ENCODE measurements at places on chromosomes 1 and 21.

DNA sequence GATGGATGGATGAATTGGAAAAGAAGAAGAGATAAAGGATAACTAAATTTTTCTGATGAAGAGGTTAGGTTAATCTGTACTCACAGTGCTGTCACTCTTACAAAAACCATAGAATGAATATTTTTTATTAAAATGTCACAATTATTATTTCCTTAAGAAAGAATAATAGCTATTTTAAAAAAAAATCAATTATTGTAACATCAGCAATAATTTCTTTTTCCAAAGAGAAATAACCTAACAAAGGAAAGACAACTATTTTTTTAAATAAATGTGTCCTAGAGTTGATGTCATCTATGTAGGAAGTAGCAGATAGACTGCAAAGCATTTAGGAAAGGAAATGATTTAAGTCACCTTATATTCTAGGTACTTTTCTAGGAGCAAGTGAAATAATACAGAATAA, 33.6 kb upstream of the PLPPR4 start:
- no peak for DNase-seq

- no peak for DNase-seq
Observed at GRCh38 chr1:162456323-162456722, 41.3 kb upstream of the UHMK1 start.

DNA sequence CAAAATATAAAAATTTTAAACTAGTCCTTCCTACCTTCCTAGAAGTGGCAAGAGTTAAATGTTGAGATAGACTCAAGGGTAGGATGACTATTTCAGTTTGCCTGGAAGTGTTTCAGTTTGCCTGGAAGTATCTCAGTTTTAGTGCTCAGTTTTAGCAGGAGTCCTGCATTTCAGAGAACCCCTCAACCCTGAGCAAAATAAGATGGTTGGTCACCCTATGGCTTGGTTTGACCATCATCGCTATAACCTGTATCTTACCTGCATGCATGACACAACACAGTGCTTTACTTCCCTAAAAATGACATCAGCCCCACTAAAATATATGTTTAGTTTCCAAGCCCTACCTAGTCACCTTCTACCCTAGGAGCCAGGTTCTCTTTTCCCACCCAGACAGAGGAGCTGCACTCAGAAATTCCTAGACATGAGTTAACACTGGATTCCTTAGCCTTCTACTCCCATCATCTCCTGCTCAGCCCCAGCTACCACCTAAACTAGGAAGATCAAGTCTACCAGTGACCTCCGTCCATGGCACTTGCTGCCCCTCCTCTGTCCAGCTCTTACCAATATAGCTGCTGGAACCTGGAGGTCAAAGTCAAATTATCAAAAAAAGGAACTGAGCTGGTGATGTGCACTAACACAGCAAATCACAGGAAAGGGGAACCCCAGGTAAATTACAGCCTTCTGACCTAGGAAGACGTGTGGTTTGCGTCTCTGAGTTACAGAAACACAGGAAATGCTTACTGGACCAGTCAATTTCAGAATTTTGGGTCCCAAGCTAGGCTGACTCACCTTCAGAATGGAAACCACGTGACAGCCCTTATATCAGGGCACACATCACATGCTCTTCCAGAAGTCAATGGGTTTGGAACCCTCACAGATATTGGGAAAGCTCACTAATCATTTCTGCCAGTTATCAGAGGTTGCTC, 2.2 kb upstream of the G0S2 start:
- no peak for DNase-seq

DNA sequence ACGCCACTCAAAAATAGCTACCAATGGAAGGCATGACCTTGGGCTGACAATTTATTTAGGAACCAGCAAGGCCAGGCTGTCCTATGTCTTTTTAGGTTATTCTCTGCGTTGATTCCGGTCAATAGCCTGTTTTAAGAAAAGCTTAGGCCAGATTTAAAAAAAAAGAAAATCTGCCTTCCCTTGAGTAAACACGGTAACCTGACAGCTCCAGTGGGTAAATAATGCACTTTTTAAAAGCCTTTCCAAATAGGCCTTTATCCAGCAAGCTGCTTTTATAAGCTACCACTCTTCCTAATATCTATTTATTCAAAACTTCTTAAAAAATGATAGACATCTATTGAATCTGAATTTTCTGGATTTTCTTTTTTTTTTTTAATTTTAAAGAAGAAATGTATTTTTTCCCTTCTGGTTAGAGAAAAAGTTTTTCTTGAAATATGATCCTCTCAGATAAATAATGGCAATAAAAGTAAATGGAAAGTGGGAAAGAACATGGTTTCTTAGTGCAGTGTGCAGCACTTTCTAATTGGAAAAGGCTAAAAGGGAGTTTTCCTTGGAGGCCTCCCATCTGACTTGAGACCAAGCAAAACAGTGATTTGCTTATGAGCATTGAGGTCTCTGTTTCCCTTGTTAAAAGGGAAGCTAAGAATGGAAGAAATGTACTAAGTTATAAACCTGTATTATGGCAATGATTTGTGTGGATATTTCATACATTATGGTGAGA, 281.0 kb upstream of the RUNX1 start:
- no peak for DNase-seq

DNA sequence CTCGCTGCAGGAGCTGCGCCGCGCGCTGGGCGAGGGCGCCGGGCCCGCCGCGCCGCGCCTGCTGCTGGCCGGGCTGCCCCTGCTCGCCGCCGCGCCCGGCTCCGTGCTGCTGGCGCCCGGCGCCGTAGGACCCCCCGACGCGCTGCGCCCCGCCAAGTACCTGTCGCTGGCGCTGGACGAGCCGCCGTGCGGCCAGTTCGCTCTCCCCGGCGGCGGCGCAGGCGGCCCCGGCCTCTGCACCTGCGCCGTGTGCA, 730 bp downstream of the OLIG1 start:
- no peak for DNase-seq

DNA sequence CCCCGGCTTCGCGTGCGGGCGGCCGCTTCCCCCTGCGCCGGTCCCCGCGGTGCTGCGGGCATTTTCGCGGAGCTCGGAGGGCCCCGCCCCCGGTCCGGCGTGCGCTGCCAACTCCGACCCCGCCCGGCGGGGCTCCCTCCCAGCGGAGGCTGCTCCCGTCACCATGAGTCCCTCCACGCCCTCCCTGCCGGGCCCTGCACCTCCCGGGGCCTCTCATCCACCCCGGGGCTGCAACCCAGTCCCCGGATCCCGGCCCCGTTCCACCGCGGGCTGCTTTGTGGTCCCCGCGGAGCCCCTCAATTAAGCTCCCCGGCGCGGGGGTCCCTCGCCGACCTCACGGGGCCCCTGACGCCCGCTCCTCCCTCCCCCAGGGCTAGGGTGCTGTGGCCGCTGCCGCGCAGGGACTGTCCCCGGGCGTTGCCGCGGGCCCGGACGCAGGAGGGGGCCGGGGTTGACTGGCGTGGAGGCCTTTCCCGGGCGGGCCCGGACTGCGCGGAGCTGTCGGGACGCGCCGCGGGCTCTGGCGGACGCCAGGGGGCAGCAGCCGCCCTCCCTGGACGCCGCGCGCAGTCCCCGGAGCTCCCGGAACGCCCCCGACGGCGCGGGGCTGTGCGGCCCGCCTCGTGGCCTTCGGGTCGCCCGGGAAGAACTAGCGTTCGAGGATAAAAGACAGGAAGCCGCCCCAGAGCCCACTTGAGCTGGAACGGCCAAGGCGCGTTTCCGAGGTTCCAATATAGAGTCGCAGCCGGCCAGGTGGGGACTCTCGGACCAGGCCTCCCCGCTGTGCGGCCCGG, 159.2 kb downstream of the RUNX1 start:
- DNase-seq, result peak; percentile 47

GRCh38 chr1:167362638-167363037, 142.0 kb downstream of the POU2F1 start:
- no peak for DNase-seq

DNA sequence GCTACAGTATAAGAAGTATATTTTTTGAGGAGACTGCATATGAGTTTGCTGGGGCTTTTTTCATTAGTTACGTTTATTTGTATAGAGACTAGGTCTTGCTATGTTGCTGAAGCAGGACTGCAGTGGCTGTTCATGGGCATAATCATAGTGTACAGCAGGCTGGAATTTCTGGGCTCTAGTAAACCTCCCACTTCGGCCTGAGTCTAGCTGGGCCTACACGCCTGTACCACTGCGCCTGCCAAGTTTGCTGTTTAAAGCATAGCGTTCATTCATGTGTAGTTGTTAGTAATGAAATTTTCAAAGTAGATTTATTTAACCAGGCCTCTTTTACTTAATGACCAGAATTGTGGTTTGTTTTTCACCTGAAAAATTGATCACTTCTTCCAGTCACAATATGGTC, 33.8 kb downstream of the HS2ST1 start:
- no peak for DNase-seq

GRCh38 chr1:36625935-36626310, 143.2 kb upstream of the CSF3R start:
- no peak for DNase-seq

DNA sequence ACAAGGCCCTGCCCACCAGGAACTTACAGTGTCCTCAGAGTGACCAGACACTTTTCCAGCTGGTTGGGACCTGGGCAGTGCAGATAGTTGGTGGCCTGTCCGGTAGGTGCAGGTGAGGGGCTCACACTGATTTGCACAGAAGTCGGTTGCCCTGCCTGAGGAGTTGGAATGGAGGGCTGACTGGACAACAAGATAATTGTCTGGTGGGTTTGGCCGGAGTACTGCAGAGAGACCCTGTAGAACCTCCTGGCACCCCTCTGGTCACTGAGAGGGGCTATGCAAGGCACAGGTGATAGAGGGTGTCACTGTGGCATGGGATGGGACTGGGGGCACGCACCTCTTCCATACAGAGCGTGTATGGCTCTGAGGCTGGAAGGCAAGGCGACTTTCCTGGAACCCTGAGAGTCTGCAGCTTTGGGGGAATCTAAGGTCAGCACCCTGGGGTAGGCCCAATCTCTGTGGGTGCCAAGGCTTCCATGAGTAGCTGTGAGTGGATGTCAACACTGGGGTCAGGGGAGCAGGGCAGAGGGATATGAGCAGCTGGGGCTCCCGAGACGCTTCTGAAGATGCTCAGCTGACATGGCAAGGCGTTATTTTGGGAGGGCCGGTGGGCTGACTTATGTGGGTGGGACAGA, 7.6 kb upstream of the PLA2G2D start:
- DNase-seq, result no peak

GRCh38 chr1:199868777-199869176, 158.7 kb upstream of the NR5A2 start:
- no peak for DNase-seq

GRCh38 chr1:35243691-35244090, 24.8 kb upstream of the ZMYM4 start:
- DNase-seq, result peak; percentile 23

DNA sequence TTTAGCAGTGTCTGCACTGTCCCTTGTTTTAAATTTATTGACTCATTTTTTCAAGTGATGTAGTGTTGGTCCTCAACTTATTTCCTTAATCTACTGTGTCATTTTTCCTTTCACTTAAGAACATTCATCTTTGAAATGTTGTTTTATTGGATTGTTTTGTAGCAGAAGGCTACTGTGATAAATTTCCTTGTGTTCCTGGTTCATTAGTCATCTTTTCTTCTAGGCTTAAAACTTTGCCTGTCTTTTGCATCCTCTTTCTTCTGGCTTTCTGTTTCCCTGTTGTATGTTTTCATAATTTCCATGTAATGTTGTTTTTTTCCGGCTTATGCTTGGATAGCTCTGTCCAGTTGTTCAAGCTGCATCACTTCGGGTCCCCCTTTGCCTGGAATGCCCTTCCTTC, 61.9 kb downstream of the UBE2T start:
- no peak for DNase-seq

GRCh38 chr1:41243079-41243385, 926 bp upstream of the SCMH1 start:
- no peak for DNase-seq

GRCh38 chr1:37123276-37124115, 89.2 kb upstream of the GRIK3 start:
- DNase-seq, result no peak

- no peak for DNase-seq
Observed at GRCh38 chr1:85933961-85934360, 222.6 kb downstream of the COL24A1 start.

GRCh38 chr1:220922951-220923350, 43.7 kb downstream of the HLX start:
- peak; percentile 33 for DNase-seq

- DNase-seq, result no peak
Observed at GRCh38 chr1:240663169-240663879, 51.4 kb upstream of the GREM2 start.

GRCh38 chr21:17002594-17003257, 510.1 kb upstream of the CXADR start:
- no peak for DNase-seq

- DNase-seq, result no peak
Observed at GRCh38 chr1:109503935-109504334, 5.6 kb downstream of the AMIGO1 start.

DNA sequence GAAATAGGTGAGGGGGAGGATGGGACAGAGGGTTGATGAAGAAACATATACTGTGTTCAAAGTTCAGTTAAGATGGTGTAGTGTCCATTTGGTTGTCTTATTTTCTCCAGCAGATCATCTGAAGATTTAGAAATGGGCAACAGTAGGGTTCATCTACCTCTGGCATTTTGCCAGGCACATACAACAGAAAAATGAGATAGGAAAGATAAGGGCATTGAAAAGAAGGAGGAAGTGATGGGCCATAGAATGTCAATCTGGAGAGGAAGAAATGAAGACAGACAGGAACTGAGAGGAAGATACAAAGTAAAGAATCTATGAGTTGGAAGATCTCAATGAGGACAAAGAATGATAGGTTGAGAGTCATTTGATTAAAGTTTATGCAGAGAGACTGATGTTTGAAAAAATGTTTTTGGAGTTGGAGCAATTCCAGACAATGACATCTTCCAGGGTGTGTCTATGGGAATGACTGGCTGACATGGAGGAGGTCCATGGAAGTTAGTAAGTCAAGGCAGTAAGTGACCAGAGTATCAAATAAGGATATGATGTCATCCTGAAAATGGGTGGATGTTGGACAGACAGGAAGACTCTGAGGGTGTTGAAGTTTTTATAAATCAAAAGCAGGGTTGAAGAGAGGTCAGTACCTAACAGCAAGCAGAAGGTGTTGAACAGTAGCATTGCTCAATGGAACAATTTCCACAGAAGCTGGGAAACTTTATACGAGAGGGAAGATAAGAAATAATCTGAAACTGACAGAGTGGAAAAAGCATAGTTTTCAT, 18.7 kb upstream of the CD55 start:
- no peak for DNase-seq

- no peak for DNase-seq
Observed at GRCh38 chr1:168613691-168614231, 37.4 kb downstream of the XCL1 start.

All from NCI-H1092 (cell line).